ENCODE measurements at places on chromosomes 2 and 18.
A peak's percentile ranks its signal among the peaks of the same experiment; 100 is the strongest.

- DNase-seq, result no peak
Observed at GRCh38 chr2:233141901-233142300, 81.8 kb downstream of the INPP5D start.

- no peak for DNase-seq
Observed at GRCh38 chr2:97997784-97998392, 2.1 kb upstream of the TMEM131 start.

DNA sequence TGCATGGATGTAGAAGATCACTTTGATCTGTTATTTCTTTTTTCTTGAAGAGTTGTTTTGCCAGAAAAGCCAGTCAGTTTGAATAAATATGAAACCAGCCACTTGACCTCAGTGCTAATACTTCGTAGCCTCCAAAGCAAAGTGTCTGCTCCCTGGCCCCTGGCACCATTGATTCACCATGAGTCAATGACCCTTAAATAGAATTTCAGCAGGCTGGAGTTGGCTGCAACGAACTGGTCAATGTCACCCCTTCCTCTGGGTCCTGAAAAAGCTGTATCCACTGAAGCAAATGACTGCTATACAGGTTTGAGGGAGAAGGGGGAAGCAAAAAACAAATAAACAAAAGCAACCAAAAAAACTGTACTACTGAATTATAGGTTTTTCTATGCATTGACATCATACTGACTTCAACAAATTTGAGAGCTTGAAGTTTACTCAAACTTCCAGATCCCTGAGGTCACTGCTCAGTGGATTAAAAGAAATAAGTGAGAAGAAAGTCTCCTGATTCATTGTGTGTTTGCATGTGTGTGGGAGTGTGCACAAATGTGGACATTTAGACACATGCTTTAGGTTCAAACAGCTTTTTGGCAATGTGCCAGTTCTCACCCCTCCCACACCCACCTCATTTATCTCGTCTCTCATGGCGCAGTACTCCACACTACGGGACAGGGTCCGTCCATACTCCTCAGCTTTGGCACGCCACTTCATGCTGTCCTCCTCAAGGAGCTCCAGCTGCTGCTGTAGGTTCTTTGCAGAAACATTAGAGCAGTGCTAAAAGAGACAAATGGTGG is 58.1 kb upstream of the TTN start:
- DNase-seq, result no peak

- no peak for DNase-seq
Observed at GRCh38 chr2:229044581-229044980, 226.5 kb downstream of the PID1 start.

DNA sequence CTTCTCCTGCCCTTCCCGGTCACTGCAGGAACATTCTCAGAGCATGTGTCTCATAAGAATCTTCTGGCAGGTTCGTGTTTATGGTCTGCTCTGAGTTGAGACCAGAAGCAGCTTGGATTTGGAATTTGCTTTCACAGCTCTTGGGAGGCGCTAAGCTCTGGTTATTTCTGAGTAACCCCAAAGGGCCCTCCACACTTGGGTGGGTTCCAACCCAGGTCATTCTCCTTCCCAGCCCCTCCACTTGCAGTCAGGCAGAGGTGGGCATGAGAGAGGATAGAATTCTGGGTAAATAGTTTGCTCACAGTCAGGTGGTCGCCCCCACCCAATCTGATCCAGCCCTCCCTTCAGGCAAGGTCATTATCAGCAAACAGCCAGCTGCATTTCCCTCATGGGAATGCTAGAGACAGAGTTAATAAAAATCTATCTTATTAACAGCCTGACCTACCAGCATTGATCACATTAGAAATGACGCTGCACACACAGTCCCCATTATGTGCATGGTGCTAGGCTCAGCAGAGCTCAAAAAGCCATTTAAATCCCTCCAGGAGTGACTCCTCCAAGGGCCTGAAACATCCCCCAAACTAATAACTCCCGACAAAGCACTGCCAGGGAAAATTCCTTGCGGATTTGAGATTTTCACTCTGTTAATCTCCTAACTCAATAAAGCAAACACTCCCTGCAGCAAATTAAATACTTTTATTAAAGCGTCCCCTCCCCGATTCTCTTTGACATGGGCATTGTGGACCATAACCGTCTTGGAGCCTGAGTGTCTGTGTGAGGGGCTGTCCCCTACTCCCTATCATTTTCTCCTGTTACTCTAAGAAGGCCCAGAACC is 61.9 kb downstream of the SLC4A5 start:
- DNase-seq, result no peak

GRCh38 chr2:198476007-198476406 is 671.6 kb downstream of the PLCL1 start:
- no peak for DNase-seq

- no peak for DNase-seq
Observed at GRCh38 chr2:239370876-239371725, 29.7 kb downstream of the HDAC4 start.

GRCh38 chr2:79292239-79292957 is 132.8 kb upstream of the REG3A start:
- no peak for DNase-seq

- peak; percentile 77 for DNase-seq
Observed at GRCh38 chr2:46915811-46916630, 415 bp upstream of the MCFD2 start.

- no peak for DNase-seq
Observed at GRCh38 chr2:105320651-105321215, 8.8 kb downstream of the TGFBRAP1 start.

- DNase-seq, result no peak
Observed at GRCh38 chr2:179963626-179964025, 43.5 kb downstream of the CWC22 start.

DNA sequence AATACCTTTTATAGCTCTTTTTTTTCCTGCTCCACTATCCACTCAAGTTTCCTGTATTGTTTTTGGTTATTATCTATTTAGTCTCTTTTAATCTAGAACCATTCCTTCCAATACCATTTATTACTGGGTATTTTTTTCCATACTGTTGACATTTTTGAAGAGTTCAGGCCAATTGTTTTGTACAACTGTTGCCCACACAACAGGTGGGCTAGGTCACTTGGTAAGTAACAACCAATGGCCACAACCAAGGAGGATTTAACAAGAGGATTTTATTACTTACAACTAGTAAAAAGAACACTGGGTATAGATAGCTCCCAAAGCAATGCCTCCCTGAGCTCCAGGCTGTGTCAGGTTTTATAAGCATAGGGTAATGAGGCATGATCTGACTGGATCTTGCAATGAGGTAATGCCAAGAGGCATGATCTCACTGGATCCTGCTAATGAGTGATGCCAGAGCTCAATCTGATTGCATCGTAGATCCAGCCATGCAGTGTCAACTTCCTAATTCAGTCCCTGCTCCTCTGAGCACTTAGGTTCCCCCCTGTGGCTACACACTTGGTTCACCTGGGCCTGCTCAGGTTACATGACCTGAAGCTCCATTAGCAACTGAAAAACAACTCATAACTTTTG is 7.1 kb upstream of the CEP68 start:
- DNase-seq, result no peak

DNA sequence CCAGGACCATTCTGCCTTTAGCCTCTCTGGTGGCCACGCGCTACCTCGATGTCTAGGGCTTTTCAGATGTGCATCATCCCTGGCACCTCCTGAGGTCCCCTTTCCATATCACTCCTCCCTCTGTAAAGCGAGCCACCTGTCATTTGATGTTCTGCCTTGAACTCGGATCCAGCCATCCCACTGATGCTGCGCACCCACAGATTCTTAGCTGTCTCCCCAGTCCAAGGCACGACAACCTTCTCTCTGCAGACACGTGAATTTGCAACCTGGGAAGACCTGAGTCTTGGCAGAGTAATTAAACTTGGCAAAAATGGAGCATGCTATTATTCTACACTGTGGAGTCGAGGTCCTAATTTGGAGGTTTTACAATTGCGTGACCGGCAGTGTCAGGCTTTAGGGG is 61.9 kb downstream of the NGEF start:
- DNase-seq, result no peak

DNA sequence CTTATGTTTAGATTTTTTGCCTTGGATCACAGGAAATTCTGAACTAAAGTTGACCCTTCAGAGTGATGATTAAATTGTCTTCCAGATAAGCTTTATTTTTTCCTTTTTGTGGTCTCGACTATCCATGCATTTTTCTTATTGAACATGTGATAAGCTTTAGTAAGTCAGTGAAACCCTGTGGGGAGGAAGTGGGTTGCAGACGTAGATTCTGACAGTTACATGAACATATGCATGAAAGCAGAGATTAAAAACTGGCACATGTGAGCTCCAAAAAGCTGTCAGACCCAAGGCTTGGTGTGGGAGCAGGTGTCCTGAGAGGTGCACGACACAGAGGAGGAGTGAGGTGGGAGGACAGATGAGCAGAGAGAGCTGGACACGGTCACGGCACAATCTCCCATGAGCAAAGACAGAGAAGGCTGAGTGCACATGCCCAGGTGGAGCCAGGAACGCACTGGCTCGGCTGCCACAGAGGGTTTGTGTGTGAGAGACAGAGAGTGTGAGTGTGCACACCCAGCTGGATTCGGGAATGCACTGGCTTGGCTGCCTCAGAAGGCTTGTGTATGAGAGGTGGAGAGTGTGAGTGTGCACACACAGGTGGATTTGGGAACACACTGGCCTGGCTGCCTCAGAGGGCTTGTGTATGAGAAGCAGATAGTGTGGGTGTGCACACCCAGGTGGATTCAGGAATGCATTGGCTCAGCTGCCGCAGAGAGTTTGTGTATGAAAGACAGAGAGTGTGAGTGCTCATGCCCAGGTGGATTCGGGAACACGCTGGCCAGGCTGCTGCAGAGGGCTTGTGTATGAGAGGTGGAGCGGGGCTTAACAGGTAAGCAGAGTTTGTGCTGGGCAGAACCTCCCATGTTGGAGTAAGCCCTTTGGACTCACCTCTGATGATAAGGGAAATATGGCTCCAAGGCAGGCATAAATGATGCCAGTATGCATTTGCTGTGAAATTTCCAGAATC is 849.1 kb upstream of the SALL3 start:
- DNase-seq, result no peak

- DNase-seq, result no peak
Observed at GRCh38 chr2:239025096-239025801, 177.4 kb downstream of the TWIST2 start.

DNA sequence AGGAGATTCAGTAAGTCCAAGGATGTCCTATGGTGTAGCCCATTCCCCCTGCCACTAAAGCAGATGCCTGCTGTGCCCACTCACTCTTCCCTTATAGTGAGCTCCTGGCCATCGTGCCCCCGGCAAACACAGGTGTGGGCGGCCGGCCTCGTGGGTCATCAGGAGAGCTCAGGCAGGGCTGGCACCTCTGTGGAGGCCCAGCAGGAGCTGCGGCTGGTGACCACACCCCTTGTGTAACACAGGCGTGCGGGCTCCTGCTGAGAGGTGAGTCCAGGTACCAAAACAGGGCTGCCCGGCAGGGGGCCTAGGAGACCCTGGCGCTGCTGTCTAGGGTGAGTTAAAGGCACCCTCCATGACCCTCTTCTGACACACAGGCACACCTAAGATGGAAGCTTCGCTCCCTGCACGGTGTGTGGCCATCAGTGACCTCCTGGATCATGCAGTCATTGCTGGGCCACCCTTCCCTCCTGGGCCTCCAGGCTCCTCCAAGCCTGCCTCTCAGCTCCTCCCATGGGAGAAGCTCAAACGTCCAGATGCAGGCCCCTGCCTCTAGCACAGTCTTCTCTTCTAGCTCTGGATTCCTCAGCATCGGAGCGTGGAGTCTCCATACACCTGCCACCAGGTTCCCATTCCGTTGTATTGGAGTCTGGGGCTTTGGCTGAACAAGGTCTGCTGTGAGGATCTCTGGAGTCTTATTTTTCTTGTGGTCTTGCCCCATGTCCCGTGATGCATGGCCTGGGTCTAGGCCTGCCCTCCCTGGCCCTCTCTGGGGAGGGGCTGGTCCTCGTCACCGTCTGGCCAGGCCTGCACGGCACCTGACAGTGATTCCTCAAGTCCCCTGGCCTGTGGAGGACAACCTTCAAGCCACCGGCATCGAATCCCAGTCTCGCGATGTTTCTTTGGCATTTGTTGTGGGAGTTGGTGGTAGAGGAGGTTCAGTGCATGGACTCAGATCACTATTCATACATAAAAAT is 246.9 kb downstream of the ACKR3 start:
- DNase-seq, result no peak

GRCh38 chr2:20103530-20103929 is 52.1 kb upstream of the LAPTM4A start:
- no peak for DNase-seq

GRCh38 chr18:77314511-77314910 is 64.9 kb downstream of the GALR1 start:
- DNase-seq, result no peak

GRCh38 chr2:56749152-56749752 is 565.5 kb downstream of the CCDC85A start:
- no peak for DNase-seq

DNA sequence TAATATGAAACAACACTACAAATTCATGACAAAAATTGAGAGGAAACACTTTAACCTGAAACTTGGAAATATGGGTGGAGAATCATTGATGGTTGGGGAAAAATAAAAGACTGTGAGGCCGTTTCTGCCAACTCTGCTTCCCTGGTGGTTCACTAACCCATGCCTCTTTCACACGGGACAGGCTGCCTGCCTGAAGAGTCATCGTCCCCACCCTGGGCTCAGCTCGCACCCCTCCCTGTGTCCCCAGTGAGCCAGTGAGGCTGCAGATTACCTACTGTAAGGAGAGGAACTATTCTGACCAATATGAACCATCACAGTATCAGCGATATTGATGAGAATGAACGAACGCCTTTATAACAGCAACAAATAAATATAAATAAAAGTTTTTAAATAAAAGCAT is 357.8 kb upstream of the CDH20 start:
- no peak for DNase-seq

- no peak for DNase-seq
Observed at GRCh38 chr2:191556463-191556862, 121.5 kb upstream of the NABP1 start.

DNA sequence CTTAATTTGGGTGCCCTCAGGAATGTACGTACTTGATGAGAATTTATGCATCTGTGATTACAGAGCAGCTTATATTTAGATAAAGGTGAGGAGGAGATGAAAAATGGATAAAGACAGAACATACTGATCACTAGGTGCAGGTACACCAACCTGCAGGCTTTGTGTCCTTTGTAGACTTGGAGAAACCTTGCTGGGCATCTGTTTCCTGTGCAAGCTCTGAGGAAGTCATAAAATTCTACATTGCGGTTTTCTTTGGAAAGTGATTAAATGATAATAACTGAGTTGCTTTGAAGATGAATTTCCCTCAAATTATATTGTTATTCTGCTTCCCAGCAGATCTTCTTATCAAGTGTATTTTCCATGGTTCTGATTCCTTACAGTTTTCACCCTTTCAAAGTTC is 7.7 kb downstream of the RAB27B start:
- DNase-seq, result no peak

GRCh38 chr2:18213986-18214385 is 335.5 kb downstream of the KCNS3 start:
- DNase-seq, result no peak

GRCh38 chr2:64950226-64951160 is 38.7 kb upstream of the SLC1A4 start:
- no peak for DNase-seq

Measured in GM18507 (cell line).